ENCODE measurements at places on chromosomes 2 and 18. TPM values are rescaled to one million over a fixed set of nuclear protein-coding genes. Genes with fewer than 3 reads are reported as not detected.

DNA sequence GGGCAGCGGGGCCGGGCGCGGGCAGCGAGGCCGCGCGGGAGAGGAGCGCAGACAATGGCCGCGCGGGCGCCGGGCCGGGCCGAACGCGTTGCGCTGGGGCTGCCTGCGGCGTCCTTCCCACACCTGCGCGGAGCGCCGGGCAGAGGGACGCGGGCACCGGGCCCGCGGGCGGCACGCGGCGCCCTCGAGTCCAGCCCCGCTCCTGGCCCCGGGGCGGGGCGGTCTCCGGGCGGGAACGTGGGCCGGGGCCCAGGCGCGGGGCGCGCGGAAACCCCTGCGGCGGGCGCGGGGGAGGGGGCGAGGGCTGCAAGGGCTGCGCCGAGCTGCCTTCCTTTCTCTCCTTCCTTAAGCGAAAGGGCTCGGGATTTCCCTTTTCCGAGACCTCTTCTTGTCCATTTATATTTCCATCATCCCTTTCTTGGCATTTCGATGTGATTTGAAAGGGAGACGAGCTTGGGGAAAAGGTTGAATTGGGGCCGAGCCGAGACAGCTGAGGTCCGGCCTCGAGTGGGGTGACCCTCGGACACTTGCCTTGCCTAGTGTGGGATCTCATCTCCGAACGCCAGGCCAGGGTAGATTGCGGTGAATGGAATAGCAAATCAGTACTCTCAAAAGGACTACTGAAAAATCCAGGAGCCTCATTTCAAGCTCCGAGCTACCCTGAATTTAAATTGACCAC is 676 bp downstream of the KLHL23 start:
- H3K4me1 ChIP-seq, result peaks cover 14% of the 10 kb centered on the region
- peak overlapping the region; percentile 38 for H3K4me3 ChIP-seq
- DNase-seq, result no peak
- H3K27me3 ChIP-seq, result no peaks in the 10 kb centered on the region
- no peak overlapping the region for H3K27ac ChIP-seq

- no peak overlapping the region for H3K4me3 ChIP-seq
- H3K27ac ChIP-seq, result no peak overlapping the region
- H3K36me3 ChIP-seq, result no peaks in the 10 kb centered on the region
- DNase-seq, result no peak
- H3K4me1 ChIP-seq, result peaks cover 13% of the 10 kb centered on the region
Measured at GRCh38 chr18:35478520-35479435, 19.0 kb downstream of the INO80C start.

- no peak for DNase-seq
- H3K27me3 ChIP-seq, result no peaks in the 10 kb centered on the region
- peaks cover 8% of the 10 kb centered on the region for H3K4me1 ChIP-seq
- H3K27ac ChIP-seq, result no peak overlapping the region
- no peaks in the 10 kb centered on the region for H3K36me3 ChIP-seq
- H3K4me3 ChIP-seq, result no peak overlapping the region
Measured at GRCh38 chr18:74682141-74682990, 84.7 kb downstream of the ZNF407 start.

Gene MDH1B
- total RNA-seq, result 0.63 TPM

DNA sequence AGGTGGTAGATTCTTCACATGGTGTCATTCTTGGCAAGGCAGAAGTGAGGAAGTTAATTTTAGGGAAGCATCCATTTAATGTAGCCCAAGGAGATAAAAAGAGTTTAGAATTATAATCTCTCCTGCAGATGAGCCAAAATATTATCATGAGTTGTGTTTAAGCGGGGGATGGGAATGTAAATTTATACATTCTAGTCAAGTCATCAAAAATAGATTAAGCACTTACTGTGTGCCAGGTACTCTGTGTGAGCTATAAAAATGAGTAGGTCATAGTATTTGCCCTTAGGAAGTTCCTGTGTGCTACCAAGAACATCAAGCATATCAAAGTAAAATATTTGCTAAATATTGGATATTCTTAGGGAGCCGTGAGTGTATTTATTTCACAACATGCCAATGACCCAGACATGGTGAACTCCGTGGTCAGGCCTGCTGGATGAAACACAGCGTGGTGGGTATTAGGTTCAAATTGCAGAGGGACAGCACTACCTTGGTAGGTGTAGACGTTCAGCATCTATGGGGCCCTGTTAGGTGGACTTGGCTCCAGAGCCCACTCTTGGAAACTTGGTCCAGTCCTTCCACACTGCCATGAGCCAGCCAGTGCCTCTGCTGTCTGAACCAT is 37.4 kb downstream of the MEIS1 start:
- no peaks in the 10 kb centered on the region for H3K27me3 ChIP-seq
- H3K4me1 ChIP-seq, result no peaks in the 10 kb centered on the region
- no peaks in the 10 kb centered on the region for H3K36me3 ChIP-seq

Gene CRYBA2
- total RNA-seq, result not detected

Gene EN1
- total RNA-seq, result 0.78 TPM

Gene EMILIN1
- total RNA-seq, result 95.1 TPM

GRCh38 chr2:69741229-69741574 is 732 bp upstream of the ANXA4 start:
- no peaks in the 10 kb centered on the region for H3K27me3 ChIP-seq
- peak; percentile 54 for DNase-seq
- H3K27ac ChIP-seq, result peak overlapping the region; percentile 96
- peak overlapping the region; percentile 85 for H3K4me3 ChIP-seq
- no peaks in the 10 kb centered on the region for H3K36me3 ChIP-seq

DNA sequence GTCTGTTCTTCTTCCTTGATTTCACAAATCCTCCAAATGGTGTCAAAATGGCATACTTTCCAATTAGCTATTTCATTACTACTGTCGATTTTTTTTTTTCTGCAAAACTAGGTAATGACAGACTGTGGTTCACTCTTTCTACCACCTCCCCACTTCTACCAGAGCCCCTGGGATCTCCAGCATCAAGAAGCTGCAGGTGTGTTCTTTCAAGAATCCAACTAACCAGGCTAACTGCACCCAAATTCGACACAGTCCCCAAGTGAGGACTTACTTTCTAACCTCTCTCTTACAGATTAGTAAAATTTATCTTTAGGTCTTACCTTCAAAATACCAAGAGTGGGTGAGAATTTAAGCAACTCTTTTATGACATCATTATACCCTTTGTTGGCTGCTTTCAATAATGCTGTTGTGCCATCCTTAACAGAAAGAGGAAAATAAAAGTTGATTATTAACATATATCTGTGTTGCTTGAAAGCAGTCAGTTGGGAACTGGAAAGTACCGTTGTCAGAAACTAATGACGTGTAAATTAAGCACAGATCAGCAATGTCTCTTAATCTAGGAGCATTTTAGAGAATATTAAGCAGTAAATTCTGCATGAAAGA is 31.2 kb upstream of the NPC1 start:
- H3K27ac ChIP-seq, result no peak overlapping the region
- no peaks in the 10 kb centered on the region for H3K27me3 ChIP-seq
- DNase-seq, result no peak
- peaks cover 8% of the 10 kb centered on the region for H3K4me1 ChIP-seq

Gene NETO1
- total RNA-seq, result 0.59 TPM

GRCh38 chr2:172662099-172662498 is 73.5 kb upstream of the RAPGEF4 start:
- H3K4me3 ChIP-seq, result no peak overlapping the region
- H3K27ac ChIP-seq, result no peak overlapping the region
- DNase-seq, result no peak

Data from tibial nerve (tissue), 4 donors.